ENCODE measurements at places on chromosomes 16 and 17.

DNA sequence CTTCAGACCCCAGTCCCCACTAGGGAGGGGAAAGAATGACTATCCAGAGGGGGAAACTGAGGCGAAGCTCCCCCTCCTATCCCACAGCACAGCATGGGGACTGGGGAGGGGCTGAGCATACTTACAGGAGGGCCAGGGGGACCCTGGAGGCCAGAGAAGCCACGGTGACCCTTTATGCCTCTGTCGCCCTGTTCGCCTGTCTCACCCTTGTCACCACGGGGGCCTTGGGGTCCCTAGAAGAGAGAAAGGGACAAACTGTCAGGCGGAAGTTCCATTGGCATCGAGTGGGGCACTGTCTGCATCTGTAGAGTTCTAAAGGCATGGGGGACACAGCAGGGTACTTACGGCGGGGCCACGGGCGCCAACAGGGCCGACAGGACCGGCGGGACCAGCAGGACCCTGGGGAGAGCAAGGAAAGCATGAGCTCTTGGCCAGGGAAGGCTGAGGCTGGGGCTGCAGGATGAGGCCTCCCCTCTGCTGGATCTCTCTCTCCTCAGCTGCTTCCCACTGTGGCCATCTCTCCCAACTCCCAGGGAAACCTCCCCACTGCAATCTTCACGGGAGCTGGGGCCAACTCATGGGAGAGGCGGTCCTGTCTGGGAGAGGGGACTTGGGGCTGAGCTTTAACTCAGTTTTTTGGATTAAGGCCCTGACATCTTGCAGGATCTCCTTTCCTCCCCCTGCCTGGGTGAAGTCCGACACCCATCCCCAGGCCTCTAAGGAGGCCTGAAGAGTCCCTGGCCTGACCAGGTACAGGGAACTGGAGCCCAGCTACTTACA lies 13.5 kb downstream of the COL1A1 start:
- no peak for DNase-seq

DNA sequence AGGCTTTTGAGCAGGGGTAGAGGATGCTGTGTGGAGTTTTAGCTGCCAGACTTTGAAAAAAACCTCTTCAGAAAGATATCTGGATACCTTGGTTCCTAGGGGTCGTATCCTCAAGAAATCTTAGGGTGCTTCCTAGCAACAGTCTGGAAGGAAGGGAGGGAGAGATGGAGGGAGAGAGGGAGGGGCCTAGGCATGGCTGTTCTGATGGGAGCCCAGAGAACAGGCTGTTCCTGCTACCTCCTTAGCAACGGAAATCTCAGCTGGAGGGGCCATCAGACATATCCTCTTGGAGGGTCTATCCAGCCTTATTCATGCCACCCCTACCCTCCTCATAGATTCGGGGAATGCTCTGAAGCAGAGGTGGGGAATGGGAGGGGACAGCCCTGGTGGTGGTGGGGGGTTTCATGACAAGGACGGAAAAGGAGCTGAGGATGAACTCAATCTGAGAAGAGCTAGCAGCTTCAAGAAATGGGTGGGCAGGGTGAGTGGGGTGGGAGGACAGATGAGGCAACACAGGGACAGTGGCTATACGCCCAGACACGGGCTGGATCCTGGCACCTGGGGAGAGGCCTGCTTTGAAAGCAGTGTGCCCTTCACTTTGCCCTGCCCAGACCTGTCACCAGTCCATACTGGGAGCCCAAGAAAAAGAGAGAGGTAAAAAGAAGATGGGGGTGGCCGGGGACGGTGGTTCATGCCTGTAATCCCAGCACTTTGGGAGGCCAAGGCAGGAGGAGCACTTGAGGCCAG lies 2.9 kb upstream of the THRA start:
- DNase-seq, result no peak

GRCh38 chr16:63856537-63856936 lies 1265.3 kb downstream of the CDH11 start:
- no peak for DNase-seq

DNA sequence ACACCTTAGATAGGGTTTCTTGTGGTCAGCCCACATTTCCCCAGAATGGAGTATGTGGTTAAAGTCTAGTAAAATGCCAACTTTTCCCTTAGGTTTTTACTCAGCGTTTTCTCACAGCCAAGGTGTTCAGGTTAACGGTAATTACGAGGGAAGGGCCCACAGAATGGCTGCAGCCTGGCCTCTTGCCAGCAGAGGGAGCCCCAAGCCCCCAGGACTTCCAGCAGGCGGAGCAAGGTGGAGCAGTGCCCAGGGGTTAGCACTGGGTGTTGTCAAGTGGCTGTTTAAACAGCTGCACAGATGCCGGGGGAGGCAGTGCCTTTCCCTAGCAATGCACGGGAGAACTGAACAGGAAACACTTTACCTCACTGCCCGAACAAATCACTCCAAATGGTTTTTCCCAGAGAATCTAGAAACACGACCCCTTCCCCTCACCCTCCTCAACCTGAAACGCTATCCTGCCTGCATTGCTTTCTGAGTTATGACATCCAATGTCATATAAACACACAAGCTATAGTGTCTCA lies 6.6 kb downstream of the PHB1 start:
- peak; percentile 46 for DNase-seq

- no peak for DNase-seq
Observed at GRCh38 chr16:55035956-55036355, 105.3 kb downstream of the IRX5 start.

- DNase-seq, result no peak
Observed at GRCh38 chr17:76530811-76531485, 6.6 kb downstream of the CYGB start.

DNA sequence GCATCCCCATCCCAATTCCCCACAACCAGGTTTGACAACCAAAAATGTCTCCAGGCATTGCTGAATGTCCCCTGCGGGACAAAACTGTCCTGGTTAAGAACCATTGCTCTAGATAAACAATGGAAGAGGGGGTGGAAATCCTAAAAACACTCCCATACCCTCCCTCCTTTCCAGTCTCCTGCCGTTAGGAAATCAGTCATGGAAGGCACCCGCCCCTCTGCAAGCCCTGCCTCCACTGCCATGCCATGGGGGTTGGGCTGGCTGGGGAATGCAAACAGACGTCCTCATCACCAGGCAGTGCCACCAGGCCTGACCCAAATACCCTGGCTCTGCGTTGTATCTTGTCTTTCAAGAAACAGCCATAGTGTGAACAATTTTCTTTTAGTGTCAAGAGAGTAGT lies 57.5 kb downstream of the CYTH1 start:
- DNase-seq, result no peak

- no peak for DNase-seq
Observed at GRCh38 chr16:7957151-7957550, 624.5 kb downstream of the RBFOX1 start.

DNA sequence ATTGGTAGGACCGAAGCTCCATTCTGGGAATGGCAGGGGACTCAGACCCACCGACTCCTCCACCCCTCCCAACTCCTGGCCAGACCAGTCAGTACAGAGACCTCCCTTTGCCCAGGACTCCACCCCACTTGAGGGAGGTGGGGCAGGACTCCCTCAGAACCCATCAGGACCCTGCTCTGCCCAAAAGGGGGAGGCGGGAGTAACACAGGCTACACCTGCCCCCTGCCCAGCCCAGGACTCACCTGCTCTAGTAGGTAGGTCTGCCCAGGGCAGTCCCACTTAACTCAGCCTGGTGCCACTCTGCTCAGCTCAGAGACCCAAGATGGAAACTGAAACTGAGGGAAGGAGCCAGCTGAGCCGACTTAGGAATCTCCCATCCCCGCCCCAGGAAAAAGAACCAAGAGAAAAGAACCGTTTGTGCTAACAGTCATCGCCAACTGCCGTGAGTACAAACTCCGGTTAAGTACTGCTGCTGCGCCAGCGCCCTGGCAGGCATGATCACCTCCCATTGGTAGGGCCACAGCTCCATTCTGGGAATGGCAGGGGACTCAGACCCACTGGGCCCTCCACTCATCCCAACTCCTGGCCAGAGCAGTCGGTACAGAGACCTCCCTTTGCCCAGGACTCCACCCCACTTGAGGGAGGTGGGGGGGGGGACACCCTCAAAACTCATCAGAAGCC lies 503 bp downstream of the DHX58 start:
- DNase-seq, result no peak

- DNase-seq, result no peak
Observed at GRCh38 chr16:47722046-47722445, 260.9 kb downstream of the PHKB start.

- no peak for DNase-seq
Observed at GRCh38 chr16:11042191-11042590, 97.8 kb downstream of the CLEC16A start.

DNA sequence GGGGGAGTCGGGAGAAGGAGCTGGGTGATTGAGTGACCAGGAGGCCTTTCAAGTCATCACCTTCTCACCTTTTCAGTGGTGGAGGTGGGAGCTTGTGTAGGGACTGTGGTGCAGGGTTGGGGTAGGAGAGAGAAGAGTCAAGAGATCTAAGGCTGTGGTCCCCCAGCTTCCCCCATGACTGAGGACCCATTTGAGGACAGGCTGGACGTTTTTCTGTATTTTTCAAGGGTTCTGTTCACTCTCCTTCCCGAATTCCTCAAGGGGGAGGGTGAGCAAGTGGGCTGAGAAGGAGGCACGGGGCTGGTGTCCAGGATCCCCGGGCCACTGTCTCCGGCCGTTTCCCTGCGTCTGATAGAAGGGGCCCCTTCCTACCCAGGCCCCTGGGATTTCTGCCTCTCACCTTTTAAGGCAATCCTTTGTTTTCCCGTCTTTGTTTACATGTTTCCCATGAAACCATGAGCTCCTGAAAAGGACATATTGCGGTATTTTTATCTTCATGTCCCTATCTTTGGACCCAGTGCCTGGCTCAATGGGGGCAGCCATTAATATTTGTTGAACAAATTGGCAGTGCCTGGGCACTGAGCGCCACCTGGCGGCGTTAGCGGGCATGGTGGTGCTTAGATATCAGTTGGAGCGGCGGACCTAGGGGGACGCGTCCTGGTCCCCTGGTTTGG lies 9.2 kb upstream of the CD300A start:
- no peak for DNase-seq

DNA sequence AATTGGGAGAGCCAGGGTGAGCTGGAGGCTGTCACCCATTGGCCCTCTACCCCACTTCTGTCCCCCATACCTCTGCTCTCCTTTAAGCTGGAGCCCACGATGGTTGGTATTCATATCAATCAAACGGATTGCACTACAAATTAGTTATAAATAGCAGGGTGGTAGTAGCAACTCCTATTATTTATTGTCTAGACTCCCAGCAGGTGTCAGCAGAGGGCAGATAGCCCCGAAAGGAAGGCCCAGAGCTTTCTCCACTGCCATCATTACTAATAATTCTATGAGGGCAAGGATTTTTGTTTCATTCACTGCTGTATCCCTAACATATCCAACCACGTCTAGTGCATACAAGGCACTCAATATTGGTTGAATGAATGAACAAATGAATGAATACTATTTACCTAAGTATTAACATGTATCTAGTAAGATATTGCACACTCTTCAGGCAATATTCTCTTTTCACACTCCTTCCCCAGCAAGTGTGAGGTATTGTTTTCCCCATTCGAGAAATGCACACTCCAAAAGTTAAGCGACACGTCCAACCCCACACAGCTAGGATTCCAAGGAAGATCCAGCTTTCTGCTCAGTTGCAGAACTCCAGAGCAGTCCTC lies 6.3 kb downstream of the C17orf50 start:
- no peak for DNase-seq

- no peak for DNase-seq
Observed at GRCh38 chr16:10181196-10182162, 749 bp downstream of the GRIN2A start.

DNA sequence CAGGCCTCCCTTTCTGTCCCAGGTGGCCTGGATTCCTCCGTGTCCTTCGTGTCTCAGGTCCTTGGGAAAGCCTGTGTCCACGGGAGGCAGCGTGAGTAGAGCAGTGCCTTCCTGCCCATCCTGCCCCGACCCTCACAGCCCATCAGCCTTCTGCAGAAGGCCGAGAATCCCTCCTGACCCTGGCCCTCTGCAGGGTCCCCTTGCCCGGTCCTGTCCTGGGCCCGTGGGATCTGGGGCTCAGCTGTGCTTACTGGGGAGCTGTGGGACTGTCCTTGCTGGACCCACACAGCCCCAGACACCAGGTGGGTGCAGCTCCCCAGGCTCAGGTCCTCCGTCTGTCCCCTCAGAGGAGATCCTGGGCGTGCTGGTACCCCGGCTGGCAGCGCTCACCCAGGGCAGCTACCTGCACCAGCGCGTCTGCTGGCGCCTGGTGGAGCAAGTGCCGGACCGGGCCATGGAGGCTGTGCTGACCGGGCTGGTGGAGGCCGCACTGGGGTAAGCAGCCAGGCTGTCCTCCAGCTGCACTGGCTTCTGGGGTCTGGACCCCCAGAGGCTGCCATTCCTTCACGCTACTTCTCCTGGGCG lies 3.9 kb downstream of the TELO2 start:
- no peak for DNase-seq

GRCh38 chr16:13873835-13874438 lies 46.0 kb upstream of the ERCC4 start:
- no peak for DNase-seq

- no peak for DNase-seq
Observed at GRCh38 chr16:3589001-3589400, 11.8 kb upstream of the NLRC3 start.

GRCh38 chr17:40110026-40110845 lies 9.8 kb upstream of the NR1D1 start:
- DNase-seq, result no peak

- no peak for DNase-seq
Observed at GRCh38 chr16:16145286-16145685, 78.0 kb downstream of the ABCC6 start.

GRCh38 chr17:17793378-17794214 lies 43.2 kb downstream of the SREBF1 start:
- DNase-seq, result no peak

GRCh38 chr16:69329369-69330285 lies 761 bp downstream of the PDF start:
- DNase-seq, result no peak

DNA sequence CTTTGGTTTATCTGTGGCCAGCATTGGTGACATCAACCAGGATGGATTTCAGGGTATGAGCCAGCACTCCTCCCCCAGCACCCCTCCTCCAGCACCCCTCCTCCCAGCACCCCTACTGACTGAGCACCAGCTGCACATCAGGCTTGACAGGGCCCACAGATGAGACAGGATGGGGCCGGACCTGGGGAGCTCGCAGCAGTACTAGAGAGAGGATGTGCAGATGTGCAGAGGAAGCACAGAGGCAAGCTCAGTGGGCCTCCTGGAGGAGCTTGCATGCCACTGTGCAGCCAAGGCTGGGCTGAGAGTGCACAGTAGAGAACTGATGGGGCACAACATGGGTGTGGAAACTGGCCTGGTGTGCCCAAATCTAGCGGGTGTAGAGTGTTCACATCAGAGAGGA lies 16.2 kb downstream of the ITGA3 start:
- no peak for DNase-seq
